Stimulated activated CD4-positive, alpha-beta T cell treated with anti-CD3 and anti-CD28 coated beads, Interleukin-2, amount 100 ng/mL, for 48 hours (primary cell): ENCODE measurements at places on chromosomes 2 and 18.

DNA sequence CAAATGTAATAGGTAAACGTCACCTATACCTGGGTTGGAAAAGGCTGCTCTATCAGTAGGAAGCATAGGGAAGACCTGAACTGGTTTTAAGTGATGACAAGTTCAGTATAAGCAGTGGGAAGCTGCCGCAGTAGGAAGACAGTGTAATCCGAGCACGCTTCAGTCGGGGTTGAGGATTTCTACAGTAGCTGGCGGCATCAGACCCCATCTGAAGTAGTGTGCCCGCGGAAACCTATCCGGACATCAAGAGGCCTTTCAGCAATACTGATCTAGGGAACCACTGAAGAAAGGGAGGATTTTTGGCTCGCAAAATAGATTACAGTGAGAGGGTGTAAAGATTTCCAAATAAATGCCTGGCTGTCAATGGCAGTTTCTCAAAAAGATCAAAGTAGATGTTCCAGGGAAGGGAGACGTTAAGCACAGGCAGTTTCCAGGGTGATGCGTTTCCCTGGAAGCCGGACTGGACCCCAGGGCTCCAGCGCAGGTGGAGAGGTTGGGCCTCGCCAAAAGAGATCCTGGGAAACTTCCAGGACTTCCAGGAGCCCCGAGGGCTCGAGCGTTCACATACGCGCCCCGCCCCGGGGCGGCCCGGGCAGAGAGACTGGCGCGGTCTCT lies 5.3 kb downstream of the LOXL3 start:
- DNase-seq = no peak

GRCh38 chr2:120230515-120231471 lies 7.6 kb upstream of the TMEM185B start:
- DNase-seq = no peak

DNA sequence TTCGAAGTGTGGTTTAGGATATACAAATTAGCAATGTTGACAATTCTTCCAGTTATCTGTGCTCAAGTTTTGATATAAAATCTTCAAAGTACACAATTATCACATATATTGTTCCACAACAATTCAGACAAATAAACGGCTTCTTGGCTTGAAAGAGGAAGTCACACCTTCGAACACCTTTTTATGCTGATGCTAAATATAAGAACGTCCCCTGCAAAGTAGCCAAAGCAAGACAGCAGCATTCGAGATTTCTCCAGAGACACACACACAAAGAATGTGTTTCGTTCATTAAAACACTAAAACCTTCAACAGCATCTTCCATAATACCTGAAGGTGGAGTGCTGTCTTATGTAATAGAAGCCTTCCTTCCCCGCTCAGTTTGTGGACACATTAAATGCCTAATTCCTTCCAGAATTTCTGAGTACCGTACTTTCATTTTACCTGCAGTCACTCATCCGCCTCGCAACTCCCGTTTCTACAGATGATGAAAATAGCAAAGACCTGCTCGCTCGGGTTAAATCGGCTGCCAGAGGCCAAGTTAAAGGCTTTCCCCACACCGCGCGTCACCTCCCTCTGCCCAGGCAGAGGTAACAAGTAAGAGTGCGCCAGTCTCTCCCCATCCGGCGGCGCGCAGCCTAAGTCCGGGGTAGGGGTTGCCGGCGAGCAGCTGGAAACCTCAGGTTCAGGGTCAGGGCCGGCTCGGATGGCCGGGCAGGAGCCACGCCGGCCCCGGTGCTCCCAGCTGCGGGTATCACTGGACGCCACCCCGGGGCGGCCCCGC lies 847 bp downstream of the SERPINE2 start:
- DNase-seq = peak; percentile 18

GRCh38 chr2:129912066-129912820 lies 67.2 kb upstream of the RAB6C start:
- DNase-seq = no peak
